ENCODE measurements at places on chromosomes 5 and 9.

- no peak for DNase-seq
Measured at GRCh38 chr9:734831-735511, 106.5 kb upstream of the DMRT1 start.

DNA sequence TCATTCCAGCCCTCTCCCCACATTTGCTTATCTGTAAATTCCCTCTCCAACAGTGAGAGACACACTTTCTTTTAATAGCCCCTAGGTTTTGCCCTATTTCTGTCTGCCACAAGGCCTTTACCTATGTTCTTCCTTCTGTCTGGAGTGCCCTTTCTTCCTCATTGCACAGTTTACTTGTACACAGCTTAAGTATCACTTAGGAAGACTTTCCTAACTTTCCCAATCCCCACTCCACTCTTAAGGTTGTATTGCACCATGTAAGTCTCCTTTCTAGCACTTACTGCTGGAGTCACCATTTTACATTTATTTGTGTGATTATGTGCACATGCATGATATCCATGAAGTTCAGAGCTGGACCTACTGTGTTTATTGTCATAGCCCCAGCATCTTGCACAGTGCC lies 10.8 kb upstream of the CKMT2 start:
- DNase-seq: no peak

GRCh38 chr9:12760758-12761157 lies 14.1 kb upstream of the LURAP1L start:
- DNase-seq: no peak

GRCh38 chr9:124743686-124744348 lies 27.3 kb downstream of the NR6A1 start:
- no peak for DNase-seq

DNA sequence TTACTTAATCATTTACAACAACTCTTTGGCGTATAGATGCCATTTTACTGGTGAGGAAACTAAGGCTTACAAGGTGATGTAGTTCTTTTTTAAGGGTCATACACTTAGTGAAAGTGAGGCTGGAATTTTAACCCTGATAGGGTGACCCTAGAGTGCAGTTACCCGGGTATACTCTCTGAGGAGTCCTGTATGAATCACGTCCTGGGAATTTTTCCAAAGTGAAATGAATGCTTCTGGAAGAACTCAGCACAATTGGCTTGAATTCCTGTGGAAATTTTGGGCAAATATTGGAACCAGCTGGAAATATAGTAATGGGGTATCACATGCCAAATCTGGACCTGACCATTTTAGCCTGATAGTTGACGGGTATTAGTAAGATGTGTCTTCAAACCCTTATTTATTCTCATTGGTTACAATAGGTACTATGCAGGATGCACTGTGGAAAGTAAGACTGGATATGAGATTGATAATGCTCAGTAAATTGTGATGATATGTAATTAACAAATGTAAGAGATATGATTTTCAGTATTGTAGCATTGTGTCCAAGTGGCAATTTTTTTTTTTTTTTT lies 14.8 kb downstream of the SUB1 start:
- DNase-seq: no peak

DNA sequence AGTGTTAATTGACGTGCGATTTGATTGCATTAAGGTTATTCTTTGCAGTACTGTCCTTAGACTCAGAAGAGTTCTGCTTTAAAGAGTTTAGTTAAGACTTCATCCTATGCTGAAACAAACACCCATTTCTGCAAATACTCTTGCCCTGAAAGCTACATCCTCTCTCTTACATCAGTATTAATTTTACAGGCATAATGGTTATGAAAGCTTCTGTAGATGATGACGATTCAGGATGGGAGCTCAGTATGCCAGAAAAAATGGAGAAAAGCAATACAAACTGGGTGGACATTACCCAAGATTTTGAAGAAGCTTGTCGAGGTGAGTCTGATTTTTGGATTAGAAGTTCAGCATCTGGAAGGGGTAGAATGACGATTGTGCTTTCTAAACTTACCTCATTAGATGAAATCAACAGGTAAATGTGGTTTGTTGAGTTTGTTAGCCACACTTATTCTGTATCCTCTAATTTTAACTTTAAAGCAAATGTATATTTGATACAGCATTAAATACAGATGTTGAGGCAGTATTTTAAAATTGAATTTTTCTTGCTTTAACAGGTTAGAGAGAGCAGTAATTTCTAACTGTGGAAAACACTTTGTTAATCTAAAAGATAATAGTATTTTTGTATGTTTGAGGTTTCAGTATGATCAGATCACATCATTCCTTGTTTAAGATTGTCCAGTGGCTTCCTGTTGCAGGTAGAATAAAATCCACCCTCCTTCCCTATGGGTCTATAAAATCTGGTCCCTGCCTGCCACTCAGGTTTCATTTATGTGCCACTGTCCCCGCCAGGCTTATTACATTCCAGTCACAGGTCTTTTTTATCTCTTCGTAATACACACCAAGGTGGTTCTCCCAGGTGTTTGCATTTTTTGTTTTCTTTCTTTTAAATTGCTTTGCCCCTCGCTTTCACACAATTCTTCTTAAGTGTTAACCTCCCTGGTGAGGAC lies 1.3 kb downstream of the NAA35 start:
- DNase-seq: no peak

Data from stimulated activated CD4-positive, alpha-beta T cell treated with anti-CD3 and anti-CD28 coated beads, Interleukin-1b, Interleukin-23, amount 100 ng/mL, for 1 hour (primary cell).